Transverse colon (tissue), 4 donors: ENCODE measurements at places on chromosomes 12 and 14. TPM values are rescaled to one million over a fixed set of nuclear protein-coding genes. Genes with fewer than 3 reads are reported as not detected.

Gene FBLN5
- total RNA-seq: 14.6 TPM

- no peak for DNase-seq
Measured at GRCh38 chr12:46351138-46351537, 21.4 kb downstream of the SLC38A2 start.

- no peak for DNase-seq
Measured at GRCh38 chr12:946212-946611, 3.3 kb downstream of the RAD52 start.

GRCh38 chr12:44852483-44852882, 23.6 kb downstream of the NELL2 start:
- DNase-seq: no peak

Gene CFAP251
- total RNA-seq: 1.7 TPM

GRCh38 chr12:91603060-91603459, 420.4 kb upstream of the DCN start:
- no peak for DNase-seq

Gene MFAP5
- 16.9 TPM for total RNA-seq

Gene LTB4R
- total RNA-seq: 1.1 TPM

Gene B3GNT4
- total RNA-seq: not detected

- DNase-seq: no peak
Measured at GRCh38 chr12:124469193-124469888, 98.1 kb downstream of the NCOR2 start.

DNA sequence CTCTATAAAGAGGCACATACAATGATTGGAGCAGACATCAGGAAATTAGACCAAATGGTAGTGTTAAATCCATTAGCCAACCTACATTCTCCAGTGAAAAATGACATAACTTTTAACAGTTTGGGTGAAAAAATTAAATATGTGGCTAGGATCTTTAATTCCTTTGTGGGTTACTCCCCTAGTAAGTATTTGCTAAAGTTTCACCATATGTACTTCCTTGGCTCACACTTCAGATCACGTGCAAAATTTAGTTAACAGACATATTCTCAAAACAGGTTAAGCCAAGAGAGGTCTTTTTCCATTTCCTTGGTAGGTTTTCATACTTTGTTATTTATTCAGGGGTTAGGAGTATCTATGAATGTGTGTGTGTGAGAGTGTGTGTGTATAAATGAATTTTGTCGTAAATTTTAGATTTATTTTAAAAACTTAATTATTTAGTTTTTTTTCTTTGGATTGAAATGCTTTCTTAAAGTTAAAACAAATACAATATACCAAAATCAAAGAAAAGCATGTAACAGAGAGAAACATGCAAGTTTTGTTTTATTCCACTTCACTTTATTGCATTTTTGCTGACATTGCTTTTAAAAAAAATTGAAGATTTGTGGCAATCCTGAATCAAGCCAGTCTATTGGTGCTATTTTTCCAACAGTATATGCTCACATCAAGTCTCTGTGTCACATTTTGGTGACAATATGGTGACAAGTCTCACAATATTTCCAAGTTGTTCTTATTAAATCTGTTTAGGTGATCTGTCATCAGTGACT, 258.7 kb downstream of the FLRT2 start:
- DNase-seq: no peak

Gene TMEM121
- total RNA-seq: 0.96 TPM
